Cerebellar nuclear complex (tissue), 1 donor: ENCODE measurements at places on chromosomes 6 and 20.

DNA sequence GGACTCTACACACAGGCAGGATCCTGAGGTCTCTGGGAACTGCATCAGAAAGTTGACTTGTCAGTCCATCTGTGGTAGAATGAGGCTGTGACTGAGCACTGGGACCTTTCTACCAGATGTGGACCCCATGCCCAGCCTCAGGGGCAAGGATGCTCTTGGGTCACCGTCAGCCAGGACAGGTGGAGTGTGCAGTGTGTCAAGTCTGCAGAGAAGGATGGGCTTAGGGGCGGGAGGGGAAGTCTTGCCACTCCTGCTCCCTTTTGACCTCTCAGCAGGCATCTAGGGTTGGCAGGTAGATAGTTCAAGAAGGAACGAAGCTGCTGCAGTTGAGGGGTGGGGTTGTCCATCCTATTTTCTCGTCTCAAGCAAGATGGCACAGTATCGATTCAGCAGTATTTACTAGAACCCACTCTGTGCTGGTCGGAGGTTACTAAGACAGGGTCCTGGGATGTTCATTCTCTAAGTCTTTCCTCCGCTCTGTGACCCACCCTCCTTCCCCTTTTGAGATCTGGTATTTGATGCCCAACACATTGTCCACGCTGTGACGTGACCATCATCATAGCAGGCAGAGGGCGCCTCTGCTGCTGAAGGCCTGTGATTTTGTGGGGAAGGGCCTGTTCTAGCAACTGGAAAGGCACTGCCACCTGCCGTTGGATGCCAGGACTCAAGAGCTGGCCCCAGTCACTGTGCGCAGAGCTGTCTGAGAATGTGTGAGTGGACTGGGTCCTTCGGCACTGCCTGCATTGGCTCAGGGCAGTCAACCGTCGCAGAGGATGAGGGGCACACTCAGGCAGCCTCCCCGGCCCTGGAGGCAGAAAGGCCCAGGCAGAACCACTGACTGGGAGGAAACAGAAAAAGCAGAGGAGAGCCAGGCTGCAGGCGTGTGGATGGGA, 23.2 kb downstream of the RBCK1 start:
- peak; percentile 72 for DNase-seq

- DNase-seq = no peak
Observed at GRCh38 chr6:47709160-47709559, 10.8 kb downstream of the ADGRF4 start.

DNA sequence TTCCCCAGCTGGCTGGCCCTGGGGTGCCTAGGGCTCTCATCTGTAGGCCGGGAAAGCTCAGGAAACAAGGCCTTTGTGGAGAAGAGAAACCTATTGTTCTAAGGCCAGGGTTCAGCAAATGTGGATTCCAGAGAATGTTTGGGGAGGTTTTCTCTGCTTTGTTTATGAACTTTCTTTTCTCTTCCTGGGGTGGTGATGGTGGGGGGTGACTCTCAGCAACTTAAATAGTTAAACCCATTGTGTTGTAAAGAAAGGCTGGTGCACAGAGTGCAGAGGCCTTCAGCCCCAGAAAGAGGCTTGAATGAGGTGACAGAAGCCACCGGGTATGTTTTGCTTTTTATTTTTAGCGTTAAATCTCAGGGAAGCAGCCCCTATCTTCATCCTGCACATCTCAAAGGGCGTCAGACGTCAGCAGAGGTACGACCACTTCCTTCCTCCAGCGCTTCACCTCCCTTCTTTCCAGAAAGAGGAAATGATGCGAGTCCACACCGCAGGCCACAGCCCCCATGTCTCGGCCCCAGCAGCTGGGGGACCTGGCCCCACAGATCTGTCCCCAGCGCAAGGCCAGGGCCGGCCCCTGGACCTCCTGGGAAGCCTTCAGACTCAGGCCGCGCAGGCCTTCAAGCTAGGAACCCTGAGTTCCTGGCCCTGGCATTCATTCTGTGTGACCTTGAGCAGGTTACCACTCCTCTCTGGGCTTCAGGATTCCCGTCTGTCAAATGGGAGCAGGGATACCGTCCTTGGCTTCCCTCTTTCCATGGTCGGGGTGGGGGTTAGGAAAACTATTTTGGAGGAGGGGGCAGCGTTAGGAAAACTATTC, 605 bp upstream of the PPP1R16B start:
- DNase-seq = no peak

GRCh38 chr20:22460803-22461202, 123.6 kb downstream of the FOXA2 start:
- DNase-seq = no peak

GRCh38 chr6:3405182-3405518, 51.7 kb downstream of the SLC22A23 start:
- no peak for DNase-seq

DNA sequence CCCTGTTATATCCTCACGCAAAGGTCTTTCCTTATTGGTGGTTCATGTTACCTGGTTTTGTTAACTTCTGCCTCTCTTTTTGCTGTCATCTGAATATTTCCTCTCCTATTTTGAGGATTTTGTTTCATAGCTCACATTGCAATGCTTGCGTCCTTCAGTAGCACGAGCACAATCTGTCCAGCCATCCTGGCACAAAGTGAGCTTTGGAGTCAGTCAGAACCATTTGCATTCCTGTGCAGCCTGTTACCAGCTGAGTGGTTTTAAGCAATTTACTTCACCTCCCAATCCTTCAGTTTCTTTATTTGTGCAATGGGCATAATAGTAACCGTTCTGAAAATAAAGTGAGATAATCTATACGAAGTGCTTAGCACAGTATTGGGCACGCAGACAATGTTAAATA, 42.7 kb downstream of the AKAP7 start:
- no peak for DNase-seq

DNA sequence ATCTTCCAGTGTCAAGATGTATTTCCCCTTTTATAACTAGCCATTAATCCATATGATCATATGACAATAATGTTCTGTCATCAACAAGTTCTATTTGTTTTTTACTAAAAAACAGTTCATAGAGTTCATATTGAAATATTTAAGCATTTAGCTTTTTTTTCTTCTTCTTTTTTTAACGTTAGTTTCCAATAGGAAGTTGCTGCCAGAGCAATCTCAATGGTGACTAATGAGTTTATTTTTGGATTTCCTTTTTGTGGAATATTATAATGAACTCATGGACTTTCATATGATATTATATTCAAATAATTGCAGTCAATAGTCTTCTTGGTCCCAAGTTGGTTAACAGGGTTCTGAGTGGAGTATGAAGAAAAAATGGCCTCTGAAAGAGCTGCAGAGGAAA, 343.3 kb downstream of the BCKDHB start:
- DNase-seq = no peak

DNA sequence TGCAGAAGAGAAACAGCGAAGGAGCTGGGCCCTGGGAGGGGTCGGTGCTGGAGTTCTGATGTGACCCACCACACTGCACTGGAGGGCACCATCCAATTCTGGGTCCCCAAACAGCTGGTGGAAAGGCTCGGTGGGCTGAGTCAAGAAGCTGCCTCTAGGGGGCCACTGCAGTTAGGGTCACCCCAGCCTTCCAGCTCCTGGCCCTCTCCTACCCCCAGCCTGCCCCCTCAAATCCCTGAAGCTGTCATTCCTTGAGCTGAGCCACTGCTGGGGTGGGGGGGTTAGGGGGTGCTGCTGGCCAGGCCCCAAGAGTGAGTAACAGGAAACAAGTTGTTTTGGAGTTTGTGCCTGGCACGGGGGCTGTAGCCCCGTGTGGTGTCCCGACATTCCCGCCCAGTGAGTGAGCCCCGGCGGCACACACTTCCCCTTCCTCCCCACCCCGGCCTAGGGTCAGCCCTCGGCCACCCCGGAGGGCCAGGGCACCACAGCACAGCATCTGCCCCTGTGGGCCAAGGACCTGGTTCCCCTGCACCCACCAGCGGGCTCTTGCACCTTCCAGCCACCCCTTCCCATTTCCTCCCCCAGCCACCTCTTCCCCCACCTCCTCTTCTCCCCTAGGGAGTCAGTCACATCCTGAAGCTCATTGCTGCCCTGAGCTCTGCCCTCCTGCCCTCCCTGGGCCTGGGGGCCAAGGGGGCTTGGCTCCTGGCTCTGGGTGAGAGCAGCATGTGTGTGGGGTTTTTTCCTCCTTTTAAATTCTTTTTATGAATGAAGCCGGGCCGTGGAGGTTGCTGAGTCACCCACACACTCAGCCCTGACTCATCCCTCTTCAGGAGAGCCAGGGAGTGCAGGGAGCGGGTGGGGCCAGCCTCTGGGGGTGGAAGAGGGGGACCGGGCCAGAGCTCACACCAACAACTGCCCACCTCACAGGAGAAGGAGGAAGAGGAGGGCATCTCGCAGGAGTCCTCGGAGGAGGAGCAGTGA, 4.6 kb downstream of the SMIM29 start:
- DNase-seq = no peak

GRCh38 chr6:36873612-36874442, 776 bp downstream of the PPIL1 start:
- DNase-seq = no peak

DNA sequence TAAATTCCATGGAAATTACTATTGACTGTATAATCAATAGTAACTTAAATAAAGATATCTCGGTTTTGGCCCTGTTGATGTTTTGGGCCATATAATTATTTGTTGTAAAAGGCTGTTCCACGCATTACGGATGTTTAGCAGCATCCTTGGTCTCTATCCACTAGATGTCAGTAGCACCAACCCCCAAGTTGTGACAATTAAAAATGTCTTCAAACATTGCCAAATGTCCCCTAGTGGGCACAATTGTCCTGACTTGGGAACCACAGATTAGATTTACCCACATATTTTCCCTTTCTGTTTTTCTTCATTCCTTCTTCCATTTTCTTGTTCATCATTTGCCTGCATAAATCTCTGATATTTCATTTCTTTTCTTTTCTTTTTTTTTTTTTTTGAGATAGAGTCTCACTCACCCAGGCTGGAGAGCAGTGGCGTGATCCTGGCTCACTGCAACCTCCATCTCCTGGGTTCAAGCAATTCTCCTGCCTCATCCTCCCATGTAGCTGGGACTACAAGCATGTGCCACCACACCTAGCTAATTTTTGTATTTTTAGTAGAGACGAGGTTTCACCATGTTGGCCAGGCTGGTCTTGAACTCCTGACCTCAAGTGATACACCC, 13.6 kb upstream of the WFDC8 start:
- DNase-seq = no peak

GRCh38 chr6:110348961-110349690, 9.0 kb downstream of the METTL24 start:
- no peak for DNase-seq

DNA sequence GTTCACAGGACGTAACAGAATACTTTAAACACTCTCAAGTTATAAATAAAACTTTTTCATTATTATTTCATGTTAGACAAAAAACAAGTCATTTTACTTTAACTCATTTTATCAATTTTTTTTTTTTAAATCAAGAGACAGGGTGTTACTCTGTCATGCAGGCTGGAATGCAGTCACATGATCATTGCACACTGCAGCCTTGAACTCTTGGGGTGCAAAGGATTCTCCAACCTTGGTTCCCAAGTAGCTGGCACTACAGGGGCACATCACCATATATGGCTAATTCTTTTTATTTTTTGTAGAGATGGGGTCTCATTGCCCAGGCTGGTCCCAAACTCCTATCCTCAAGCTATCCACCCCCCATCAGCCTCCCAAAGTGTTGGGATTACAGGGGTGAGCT, 14.2 kb downstream of the PLN start:
- DNase-seq = no peak

- DNase-seq = no peak
Observed at GRCh38 chr6:35757456-35758123, 18.8 kb upstream of the CLPSL2 start.

DNA sequence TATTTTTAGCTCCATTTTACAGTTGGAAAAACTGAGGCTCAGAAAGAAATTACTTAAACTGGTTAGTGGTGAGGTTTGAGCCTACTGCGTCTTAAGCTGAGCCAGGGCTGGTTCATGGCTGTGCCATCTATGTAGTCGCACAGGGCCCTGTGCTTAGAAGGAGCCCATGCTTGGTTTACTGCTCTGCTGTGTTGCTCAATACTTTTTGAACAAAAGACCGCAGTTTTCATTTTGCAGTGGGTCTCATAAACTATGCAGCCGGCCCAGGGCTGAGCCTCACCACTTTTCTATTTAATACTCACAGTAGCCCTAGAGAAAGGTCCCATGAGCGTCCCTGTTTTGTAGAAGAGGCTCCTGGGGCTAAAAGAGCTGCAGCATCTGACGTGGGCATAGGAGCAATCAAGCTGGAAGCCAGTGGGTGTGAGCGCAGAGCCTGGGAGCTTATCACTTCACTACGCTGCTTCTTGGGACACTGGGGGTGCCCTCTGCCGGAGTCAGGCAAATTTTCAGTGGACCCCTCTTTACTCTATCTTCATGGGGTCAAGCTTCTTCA, 501 bp downstream of the SIRPB2 start:
- no peak for DNase-seq

DNA sequence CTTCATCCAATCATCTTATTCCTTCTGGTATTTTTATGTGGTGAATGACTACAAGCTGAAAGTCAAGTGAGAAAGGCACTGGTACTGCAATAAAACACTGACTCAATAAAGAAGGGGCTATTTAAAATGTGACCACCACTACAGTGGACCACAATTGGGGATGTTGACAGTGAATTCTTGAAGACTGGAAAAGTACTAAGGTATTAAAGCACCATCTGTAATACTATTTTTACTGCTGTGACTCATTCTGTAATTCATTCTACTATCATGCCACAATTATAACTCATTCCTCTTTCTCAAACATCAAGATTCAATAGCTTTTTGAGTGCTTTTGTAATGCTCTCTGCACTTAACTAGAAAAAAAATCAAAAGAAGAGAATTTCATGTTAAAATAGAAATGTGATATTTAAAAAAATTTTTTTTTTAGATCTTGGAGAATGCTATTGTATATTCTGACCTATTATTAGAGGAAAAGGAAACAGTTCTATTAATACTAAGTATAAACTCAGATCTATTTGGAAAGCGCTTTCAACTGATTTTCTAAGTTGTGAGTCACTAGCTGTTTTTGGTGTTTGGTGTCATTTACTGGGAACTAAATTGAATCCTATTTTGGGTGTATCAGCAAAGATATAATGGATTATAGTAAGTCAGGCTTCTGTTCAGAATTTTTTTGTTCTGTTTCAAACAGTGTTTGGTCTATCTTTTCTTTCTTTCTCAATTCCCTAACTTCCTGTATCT, 104.7 kb upstream of the TMEM170B start:
- no peak for DNase-seq

GRCh38 chr6:41531591-41532582, 14.3 kb upstream of the FOXP4 start:
- no peak for DNase-seq

- DNase-seq = no peak
Observed at GRCh38 chr6:147397306-147397705, 111.2 kb upstream of the SAMD5 start.

GRCh38 chr6:158764926-158765325, 54.2 kb downstream of the EZR start:
- DNase-seq = no peak

- no peak for DNase-seq
Observed at GRCh38 chr6:5580736-5581581, 319.6 kb downstream of the FARS2 start.

- DNase-seq = peak; percentile 3
Observed at GRCh38 chr6:160992061-160992979, 751 bp downstream of the MAP3K4 start.

GRCh38 chr6:106426250-106426970, 65.9 kb downstream of the CRYBG1 start:
- DNase-seq = no peak
